Stimulated activated CD4-positive, alpha-beta T cell treated with anti-CD3 and anti-CD28 coated beads, Interleukin-4, amount 100 ng/mL, for 24 hours (primary cell): ENCODE measurements at places on chromosomes 1 and 21.

GRCh38 chr21:14454016-14455009, 71.4 kb upstream of the HSPA13 start:
- DNase-seq: no peak

- no peak for DNase-seq
These were observed 201.8 kb downstream of the KCNH1 start for GRCh38 chr1:210932104-210932503.

GRCh38 chr1:21783679-21784603, 992 bp upstream of the USP48 start:
- DNase-seq: no peak

DNA sequence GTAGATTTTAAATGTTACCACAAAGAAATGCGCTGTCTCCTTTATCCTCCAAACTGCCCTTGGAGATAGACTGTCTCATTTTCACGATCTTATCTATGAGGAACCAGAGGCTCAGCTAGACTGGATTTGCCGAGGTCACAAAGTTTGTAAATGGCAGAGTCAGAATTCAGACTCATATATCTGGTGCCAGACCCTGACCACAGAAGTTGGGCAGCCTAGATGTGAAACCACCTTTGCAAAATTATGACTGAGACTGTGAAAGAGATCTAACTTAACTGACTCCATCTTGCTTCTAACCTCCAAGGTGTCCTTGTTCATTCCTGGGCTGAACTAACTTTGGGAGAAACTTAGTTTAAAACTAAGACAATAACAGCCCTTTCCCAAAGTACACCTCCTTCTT, 14.1 kb downstream of the CNR2 start:
- DNase-seq: no peak

GRCh38 chr1:58670181-58670580, 29.7 kb downstream of the MYSM1 start:
- DNase-seq: no peak

- DNase-seq: no peak
These were observed 11.5 kb downstream of the MAEL start for GRCh38 chr1:167000546-167000945.

DNA sequence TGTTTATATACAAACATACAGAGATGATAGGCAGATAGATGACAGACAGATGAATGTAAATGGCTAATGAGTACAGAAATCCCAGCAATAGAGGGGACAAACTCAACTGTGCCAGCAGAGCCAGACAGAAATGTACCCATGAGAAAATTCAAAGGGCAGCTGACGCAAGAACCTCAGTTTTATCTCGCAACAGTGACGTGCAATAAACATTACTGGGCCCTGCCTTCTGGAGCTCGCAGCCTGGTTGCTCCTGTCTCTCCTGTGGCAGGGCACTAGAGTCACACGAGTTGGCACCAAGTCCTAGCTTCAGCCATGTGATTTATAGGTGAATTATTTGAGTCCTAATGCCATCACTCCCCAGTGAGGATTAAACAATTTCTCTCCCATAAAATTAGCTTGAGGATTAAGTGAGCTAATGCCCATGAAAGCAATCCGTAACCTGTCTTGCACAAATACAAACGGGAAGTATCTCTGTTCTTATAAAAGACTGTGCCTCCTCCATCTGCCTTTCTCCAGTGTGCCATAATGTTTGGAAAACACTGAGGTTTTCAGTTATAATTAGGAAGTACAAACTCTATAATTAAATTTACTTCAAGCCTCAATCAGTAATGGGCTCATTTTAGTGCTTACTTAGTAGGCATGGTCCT, 50.7 kb downstream of the VAV3 start:
- no peak for DNase-seq
